Stimulated activated CD4-positive, alpha-beta T cell treated with anti-CD3 and anti-CD28 coated beads, Interleukin-2, amount 100 ng/mL, for 48 hours (primary cell): ENCODE measurements at places on chromosomes 3 and 15.

GRCh38 chr15:57619746-57620145 lies 28.0 kb downstream of the MYZAP start:
- DNase-seq: no peak

DNA sequence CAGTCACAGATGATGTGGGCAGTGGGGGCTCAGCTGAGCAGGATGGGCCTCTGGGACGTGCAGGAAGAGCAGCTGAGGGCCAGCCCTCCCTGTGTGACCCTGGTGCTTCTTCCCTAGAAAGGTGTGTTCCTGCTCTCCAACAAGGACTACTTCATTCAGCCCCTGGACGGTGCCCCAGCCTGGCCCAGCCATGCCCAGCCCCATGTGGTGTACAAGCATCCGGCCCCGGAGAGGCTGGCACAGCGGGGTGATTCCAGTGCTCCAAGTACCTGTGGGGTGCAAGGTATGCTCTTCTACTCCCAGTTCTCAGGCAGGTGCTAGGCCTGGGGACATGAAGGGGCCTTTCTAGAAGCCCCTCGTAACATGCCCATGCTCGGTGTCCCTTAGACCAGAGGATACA lies 38.3 kb downstream of the SAXO2 start:
- DNase-seq: no peak

DNA sequence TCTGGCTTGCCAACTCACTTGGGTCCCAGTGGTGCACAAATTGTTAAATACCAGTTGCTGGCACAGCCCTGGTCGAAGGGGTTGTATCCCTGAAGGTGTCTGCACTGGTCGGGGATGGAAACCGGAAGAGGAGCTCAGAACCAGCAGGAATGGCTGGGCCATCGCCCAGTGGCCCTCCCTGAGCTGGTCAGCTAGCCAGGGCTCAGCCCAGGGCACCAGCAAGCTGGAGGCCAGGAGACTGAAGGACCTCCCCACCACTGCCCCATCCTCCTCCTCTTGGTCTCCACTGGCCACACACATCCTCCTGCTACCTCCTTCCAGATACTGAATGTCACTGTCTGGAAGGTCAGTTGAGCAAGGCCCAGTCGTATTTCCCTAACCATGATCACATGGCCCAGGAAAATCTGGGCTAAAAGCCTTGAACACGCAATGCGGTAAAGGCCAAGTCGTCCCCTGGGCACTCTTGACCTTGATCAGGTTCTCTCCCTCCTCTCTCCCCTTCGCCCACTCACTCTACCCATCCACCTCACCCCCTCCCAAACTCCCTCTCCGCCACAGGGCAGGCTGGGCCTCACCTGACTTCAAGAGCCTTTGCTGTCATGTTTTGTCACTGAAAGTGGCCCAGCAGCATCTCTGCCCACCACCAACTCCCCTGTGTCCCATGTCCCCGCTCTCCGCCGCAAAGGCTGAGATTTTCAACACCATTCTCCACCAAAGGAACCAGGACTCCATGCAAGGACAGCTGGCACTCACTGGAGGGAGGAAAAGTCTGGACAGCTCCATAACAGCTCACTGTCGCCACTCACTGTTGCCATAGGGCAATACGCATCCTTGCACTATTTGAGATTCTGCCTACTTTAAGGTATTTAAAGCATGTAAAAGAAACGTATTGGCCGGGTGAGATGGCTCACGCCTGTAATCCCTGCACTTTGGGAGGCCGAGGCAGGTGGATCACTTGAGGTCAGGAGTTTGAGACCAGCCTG lies 12.1 kb downstream of the ZDHHC19 start:
- DNase-seq: no peak

DNA sequence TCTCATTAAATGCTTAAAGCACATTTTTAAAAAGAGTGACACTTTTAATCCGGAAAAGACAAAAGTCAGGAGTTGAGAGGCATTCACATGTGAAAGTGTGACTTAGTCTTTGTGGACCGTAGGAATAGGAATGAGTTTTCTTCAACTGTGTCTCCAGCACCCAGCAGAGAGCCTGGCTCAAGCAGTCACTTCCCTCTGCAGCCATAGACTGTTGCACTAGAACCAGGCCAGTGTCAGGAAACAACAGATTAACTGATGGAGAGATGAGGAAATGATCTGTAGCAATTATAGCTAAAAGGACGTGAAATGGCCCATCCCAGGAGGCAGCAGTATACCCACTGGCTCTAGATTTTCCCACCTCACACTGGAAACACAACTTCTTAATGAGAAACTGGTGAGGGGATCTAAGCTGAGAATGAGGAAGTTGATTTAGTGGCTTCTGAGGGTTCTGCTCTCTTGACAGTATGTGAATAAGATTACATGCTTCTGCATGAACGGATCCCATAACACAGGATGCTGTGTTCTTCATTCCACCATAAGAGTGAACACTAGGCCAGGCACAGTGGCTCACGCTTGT lies 19.8 kb downstream of the CFAP92 start:
- DNase-seq: no peak

DNA sequence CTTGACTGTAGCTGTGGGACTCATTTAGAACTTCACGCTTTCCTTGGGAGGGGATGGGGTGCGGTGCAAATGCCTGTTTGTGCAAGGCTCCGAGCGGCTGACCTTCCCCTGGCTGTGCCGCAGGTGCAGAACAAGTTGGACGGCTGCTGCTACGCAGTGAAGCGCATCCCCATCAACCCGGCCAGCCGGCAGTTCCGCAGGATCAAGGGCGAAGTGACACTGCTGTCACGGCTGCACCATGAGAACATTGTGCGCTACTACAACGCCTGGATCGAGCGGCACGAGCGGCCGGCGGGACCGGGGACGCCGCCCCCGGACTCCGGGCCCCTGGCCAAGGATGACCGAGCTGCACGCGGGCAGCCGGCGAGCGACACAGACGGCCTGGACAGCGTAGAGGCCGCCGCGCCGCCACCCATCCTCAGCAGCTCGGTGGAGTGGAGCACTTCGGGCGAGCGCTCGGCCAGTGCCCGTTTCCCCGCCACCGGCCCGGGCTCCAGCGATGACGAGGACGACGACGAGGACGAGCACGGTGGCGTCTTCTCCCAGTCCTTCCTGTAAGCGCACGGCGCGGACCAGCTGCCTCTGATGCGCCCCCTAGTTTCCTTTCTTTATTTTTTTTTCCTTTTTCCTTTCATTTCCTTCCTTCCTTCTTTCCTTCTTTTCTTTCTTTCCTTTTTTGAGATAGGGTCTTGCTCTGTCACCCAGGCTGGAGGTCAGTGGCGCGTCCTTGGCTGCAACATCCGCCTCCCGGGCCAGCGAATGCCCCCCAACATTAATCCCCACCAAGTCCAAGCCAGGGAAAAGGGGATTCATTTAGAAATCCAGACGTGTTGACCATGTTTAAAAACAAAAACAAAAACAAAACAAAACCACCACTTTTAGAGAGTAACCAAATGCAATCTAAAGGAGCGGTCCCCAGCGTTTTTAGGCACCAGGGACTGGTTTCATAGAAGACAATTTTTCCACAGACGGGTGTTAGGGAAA lies 42.7 kb downstream of the EIF2AK4 start:
- no peak for DNase-seq

DNA sequence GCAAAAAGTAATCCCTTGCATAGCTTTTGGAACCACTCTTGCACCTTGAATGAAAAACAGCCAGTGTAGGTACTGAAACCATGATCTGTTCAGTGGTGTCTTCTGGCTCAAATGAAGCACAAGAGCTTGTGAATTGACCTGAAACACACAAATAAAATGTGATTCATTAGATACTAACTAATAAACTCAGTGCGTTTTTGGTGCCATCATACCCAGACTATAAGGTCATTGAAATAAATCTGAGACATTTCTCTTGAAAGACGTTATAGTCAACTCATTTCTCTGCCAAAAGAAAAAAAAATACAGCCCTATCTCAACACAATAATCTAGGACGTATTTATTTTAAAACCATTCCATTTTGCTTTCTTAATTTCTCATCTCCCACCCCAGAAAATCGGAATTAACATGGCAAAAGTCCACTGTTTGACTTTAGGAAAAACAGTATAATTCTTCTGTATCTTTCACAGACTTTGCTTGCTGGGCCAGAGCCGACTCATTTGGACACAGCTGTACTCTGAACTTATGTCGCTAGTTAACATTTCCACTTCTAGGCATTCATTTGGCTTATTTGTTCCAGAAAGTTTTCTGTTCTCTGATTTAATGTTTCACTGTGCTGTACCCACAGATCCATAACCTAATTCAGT lies 284.9 kb upstream of the TBL1XR1 start:
- no peak for DNase-seq

DNA sequence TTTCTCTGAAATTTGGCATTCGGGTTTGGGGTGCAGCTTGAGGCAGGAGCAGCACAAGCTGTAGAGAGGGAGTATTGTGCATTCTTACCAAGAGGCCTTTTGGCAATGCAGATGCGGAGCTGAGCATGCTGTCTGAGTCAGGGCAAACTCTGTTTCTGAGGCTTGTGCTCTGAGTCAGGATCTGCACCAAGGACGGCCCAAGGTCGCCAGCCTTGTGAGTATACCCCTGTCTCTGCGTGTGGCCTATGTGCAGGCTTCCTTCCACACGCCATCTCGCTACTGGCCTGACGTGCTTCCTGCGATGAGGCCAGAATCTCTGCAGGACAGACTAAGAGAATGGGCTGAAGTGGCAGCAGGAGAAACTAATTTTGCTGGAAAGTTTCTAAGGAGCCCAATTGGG lies 83.8 kb upstream of the ROPN1 start:
- DNase-seq: no peak

DNA sequence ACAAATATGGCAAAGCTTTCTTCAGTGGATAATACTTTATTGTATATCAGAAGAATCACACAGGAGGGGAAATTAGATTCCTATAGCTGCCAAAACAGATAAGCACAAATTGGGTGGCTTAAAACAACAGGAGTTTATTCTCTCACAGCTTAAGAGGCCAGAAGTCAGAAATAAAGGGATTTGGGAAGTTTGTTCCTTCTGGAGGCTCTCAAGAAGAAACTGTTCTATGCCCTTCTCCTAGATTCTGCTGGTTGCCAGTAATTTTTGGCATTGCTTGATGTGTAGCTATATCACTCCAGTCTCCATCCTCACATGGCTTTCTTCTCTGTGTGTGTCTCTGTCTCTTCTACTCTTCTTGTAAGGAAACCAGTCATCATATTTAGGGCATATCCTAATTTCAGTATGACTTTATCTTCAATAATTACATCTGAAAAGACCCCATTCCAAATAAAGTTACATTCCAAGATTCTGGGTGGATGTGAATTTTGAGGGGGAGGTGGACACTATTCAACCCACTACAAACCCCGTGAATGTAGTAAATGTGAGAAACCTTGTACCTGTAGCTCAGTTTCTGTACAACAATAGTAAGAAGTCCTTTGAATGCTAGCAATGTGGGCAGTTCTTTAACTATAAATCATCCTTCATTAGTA lies 22.2 kb upstream of the WNT7A start:
- DNase-seq: no peak

- DNase-seq: no peak
Measured at GRCh38 chr3:13479332-13479581, 849 bp upstream of the HDAC11 start.

- no peak for DNase-seq
Measured at GRCh38 chr3:66602691-66603090, 101.9 kb upstream of the LRIG1 start.

- DNase-seq: no peak
Measured at GRCh38 chr15:68207176-68207935, 2.2 kb upstream of the CALML4 start.

- DNase-seq: peak; percentile 66
Measured at GRCh38 chr3:196179380-196180308, 31.6 kb downstream of the ZDHHC19 start.

- no peak for DNase-seq
Measured at GRCh38 chr3:128911911-128912310, 32.5 kb downstream of the ACAD9 start.

DNA sequence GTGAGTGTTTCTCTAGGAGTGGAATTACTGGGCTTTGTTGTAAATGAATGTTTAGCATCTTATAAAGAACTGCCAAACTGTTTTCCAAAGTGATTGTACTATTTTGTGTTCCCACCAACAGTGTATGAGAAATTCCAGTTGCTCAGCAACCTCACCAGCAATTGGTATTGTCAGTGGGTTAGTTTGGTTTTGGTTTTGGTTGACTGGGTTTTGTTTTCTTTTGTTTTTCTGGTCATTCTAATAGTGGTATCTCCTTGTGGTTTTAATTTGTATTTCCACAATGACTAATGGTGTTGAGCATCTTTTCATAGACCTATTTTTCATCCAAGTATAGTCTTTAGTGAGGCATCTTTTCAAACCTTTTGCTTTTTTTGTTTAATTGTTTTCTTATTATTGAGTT lies 27.1 kb downstream of the FILIP1L start:
- no peak for DNase-seq
